Endothelial cell of umbilical vein (primary cell): ENCODE measurements at places on chromosomes 6 and 20. TPM values are rescaled to one million over a fixed set of nuclear protein-coding genes. Genes with fewer than 3 reads are reported as not detected.

CDKN1A gene
- 170 and 199 TPM in 2 replicates for total RNA-seq

HLA-DQB2 gene
- not detected in 2 replicates for total RNA-seq

TINAG gene
- 0.21 TPM in 1 of 2 replicates, not detected in the other for total RNA-seq

ADAM33 gene
- 0.18 TPM in 1 of 2 replicates, not detected in the other for total RNA-seq

LTA gene
- 0.46 TPM in 1 of 2 replicates, not detected in the other for total RNA-seq
